Spinal cord (tissue), 10 donors: ENCODE measurements at places on chromosomes 4 and X. TPM values are rescaled to one million over a fixed set of nuclear protein-coding genes. Genes with fewer than 3 reads are reported as not detected.

Gene ZCCHC18
- total RNA-seq, result 7.8 TPM

Gene TXK
- 0.72 TPM for total RNA-seq

Gene XAGE1A
- total RNA-seq, result not detected

DNA sequence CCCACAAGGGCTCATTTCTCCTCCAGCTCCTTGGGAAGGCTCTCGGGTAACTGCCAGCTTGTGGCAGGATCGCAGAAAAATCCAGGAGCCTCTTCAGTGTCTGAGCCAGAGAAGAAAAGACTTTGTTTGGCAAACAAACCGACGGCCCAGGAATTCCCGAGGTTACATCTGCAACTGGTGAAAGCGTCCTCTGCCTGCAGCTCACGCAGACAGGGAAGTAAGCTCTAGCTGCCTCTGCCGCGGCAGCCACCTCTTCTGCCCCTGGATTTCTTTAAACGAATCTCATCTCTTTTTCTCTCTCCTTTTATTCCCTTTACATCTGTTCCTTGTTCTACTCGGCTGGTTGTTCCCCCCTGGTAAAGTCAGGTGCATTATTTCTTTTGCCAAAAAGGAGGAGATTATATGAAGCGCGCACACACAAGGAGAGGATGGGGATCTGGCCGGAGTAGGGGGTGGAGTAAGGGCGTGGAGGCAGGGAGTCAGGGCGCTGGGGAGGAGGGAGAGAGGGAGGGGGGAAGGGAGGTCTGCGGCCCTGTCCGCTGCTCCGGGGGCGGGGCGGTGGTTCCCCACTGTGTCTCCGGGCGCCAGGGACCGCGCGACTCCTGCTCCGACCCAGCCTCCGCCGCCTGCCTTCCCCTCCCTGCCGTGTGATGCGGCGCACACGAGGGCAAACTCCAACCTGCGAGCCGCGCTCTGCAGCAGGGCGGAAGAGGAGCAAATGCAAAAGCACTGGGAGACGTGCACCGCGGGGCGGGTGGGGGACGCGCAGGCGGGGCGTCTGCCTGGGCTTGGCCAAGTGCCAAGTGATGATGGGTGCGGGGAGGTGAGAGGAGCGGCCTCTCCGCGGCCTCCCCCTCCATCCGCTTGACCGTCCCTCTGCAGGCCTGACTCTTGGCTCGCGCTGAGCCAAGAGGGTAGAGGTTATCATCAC, at the start of gene DCHS2:
Gene DCHS2, minus strand, starts transcription at position 459 of the 931 bp plus-strand sequence. Its CDS starts 444 bp downstream, at position 15.
- peaks cover 34% of the 10 kb centered on the region for H3K4me1 ChIP-seq
- no peaks in the 10 kb centered on the region for H3K36me3 ChIP-seq
- H3K27ac ChIP-seq, result peak within 1 kb of the TSS; percentile 25
- peak; percentile 79 for DNase-seq
- peak within 1 kb of the TSS; percentile 51 for H3K4me3 ChIP-seq

DNA sequence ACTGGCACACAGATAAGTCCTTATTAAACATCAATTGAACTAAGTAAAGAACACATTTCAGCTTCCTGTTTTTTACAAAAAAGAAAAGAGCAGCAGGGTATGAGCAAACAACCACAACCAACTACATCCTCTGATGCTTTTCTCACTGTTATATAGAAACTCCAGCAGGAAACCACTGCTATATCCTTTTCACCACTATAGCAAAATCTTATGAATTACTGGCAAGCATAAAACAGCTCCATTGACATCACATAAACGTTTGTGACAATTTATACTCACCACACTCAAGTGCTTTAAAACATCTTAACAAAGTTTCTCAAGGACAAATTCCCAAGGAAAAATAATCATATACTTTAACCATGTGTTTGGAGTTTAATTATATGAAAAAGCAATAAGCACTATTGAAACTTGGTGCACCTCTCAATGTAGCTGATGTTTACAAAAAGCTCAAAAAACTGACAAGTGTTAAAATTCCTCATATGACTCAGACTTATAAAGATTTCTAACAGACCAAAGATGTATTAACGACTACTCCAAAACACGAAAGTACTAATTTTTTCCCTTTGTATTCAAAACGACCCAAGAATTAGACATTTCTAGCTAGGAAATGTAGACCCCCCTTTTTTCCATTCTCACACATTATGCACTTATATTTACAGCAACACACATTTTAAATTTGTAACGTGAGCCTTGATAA, 12.9 kb downstream of the GPRIN3 start:
- H3K36me3 ChIP-seq, result no peaks in the 10 kb centered on the region
- H3K4me3 ChIP-seq, result no peak overlapping the region
- no peaks in the 10 kb centered on the region for H3K4me1 ChIP-seq

GRCh38 chr4:79273915-79274314, 51.9 kb downstream of the NAA11 start:
- no peaks in the 10 kb centered on the region for H3K36me3 ChIP-seq
- no peaks in the 10 kb centered on the region for H3K27me3 ChIP-seq
- H3K4me3 ChIP-seq, result no peak overlapping the region
- DNase-seq, result peak; percentile 68
- H3K4me1 ChIP-seq, result no peaks in the 10 kb centered on the region
- no peak overlapping the region for H3K27ac ChIP-seq

DNA sequence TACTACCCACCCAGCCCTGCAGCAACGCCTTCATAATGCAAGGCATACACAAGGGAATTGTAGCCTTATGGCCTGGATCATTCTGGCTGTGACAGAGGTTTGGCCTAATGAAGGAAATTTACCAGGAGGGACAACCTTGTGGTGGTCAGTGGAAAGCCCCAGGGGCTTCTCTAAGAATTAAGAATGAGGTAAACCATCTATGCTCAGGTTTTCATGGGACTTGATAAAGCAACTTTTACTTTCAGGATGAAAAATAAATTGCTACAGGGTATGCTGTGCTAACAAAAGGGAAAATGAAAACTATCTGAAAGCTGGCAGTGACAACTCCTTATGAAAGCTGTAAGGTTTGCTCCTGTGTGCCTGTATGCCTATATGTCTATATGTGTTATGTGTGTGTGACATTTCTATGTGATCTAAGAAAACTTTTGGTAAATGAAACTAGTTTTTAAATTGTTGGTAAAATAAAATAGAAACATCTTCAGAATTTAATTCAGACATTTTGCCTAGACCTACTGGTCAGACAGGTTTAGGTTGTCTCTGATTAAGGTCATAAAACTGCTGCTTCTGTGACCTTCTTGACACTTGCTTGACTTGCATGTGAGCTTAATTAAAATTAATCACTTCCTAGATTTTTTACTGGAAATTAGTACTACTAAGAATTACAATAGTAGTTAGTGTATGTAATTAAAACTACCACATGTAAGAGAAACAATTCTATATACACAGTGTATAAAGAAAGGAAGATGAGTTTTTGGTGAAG, 19.9 kb upstream of the TXK start:
- no peak overlapping the region for H3K4me3 ChIP-seq
- H3K27me3 ChIP-seq, result no peaks in the 10 kb centered on the region
- H3K36me3 ChIP-seq, result no peaks in the 10 kb centered on the region
- no peaks in the 10 kb centered on the region for H3K4me1 ChIP-seq
- H3K27ac ChIP-seq, result no peak overlapping the region

DNA sequence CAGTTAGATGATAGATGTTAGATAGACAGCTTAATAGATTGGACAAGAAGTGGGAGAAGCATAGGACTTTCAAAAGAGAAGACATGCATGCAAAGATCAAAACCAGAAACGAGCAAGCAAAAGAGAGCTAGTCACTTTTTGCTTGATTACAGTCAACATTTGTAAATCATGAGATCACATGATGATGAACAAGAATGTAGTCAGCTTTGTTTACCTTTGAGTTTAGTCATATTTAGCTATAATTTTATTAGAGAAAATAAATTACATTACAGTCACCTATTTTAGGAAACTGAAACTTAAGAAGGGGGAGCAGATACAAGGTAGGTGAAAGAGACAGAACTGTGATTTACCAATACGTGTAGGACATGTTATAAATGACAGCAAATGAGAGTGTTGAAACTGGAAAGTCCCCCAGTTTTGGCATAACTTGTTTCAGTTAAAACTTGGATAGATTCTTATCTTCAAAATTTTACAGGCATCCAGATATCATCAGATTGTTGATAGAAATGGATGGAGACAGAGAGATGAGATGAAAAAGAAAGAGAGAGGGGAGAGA, 1083.1 kb upstream of the PCDH10 start:
- H3K4me1 ChIP-seq, result no peaks in the 10 kb centered on the region
- no peak overlapping the region for H3K27ac ChIP-seq
- no peak overlapping the region for H3K4me3 ChIP-seq
- H3K36me3 ChIP-seq, result peaks cover 3% of the 10 kb centered on the region

- no peaks in the 10 kb centered on the region for H3K4me1 ChIP-seq
- no peaks in the 10 kb centered on the region for H3K36me3 ChIP-seq
- H3K27me3 ChIP-seq, result no peaks in the 10 kb centered on the region
- no peak overlapping the region for H3K4me3 ChIP-seq
- no peak overlapping the region for H3K27ac ChIP-seq
- DNase-seq, result no peak
These were observed 66.1 kb downstream of the POLA1 start for GRCh38 chrX:24759786-24760185.

DNA sequence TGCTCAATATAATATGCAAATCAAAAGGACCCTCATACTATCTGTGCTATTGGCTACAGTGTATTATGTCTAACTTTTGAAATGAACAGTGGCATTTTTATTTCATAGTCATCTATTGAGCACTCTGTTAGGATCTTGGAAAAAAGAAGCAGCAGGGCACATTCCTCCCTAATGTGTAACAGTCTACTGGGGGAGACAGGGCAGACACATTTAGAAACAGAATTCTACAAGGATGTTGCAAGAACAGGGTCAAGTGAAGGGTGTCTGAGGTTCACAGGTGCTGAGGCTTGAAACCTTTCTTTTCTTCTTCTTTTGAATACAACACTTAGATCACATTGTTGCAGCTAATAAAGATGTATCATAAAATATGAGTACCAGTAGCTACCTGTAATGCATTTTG, 129.7 kb upstream of the SLC4A4 start:
- H3K27ac ChIP-seq, result no peak overlapping the region
- H3K27me3 ChIP-seq, result no peaks in the 10 kb centered on the region
- no peaks in the 10 kb centered on the region for H3K36me3 ChIP-seq

GRCh38 chrX:65589304-65589703, 54.7 kb upstream of the LAS1L start:
- no peaks in the 10 kb centered on the region for H3K36me3 ChIP-seq
- H3K27me3 ChIP-seq, result no peaks in the 10 kb centered on the region
- no peak overlapping the region for H3K4me3 ChIP-seq
- no peak overlapping the region for H3K27ac ChIP-seq
- no peak for DNase-seq

GRCh38 chrX:373641-374471, 12.9 kb downstream of the PPP2R3B start:
- H3K4me3 ChIP-seq, result peak overlapping the region; percentile 48
- peaks cover 20% of the 10 kb centered on the region for H3K36me3 ChIP-seq
- DNase-seq, result peak; percentile 35
- peaks cover 35% of the 10 kb centered on the region for H3K27me3 ChIP-seq

- H3K27me3 ChIP-seq, result no peaks in the 10 kb centered on the region
- H3K36me3 ChIP-seq, result no peaks in the 10 kb centered on the region
- H3K4me1 ChIP-seq, result no peaks in the 10 kb centered on the region
These were observed 33.1 kb downstream of the SLC7A11 start for GRCh38 chr4:138209094-138209493.

- H3K4me3 ChIP-seq, result no peak overlapping the region
- no peak overlapping the region for H3K27ac ChIP-seq
- H3K27me3 ChIP-seq, result no peaks in the 10 kb centered on the region
- peaks cover 17% of the 10 kb centered on the region for H3K4me1 ChIP-seq
- peak; percentile 34 for DNase-seq
These were observed 76.0 kb downstream of the NAT8L start for GRCh38 chr4:2135083-2135482.

- H3K4me1 ChIP-seq, result no peaks in the 10 kb centered on the region
- H3K27me3 ChIP-seq, result no peaks in the 10 kb centered on the region
- DNase-seq, result no peak
- H3K4me3 ChIP-seq, result no peak overlapping the region
- H3K27ac ChIP-seq, result no peak overlapping the region
These were observed 33.8 kb upstream of the GPR174 start for GRCh38 chrX:79110731-79111130.

DNA sequence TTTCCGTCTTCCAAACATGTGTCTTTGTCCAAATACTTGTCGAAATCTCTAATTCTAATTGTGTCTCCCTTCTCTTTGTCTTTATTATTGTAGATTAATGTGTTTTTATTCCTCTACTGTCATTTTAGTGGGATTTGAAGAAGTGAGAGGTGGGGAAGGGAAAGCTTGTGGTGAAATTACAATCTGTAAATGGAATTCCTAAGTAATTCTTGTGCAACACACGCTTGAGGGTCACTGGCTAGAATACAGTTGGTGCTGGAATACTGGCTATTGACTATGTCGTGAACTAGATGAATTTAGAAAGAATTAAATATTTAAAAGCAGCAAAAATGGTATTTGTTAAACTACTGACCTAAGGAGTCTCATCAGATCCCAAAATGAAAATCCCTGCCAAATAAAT, 10.7 kb upstream of the FNIP2 start:
- no peaks in the 10 kb centered on the region for H3K27me3 ChIP-seq
- no peaks in the 10 kb centered on the region for H3K36me3 ChIP-seq
- no peaks in the 10 kb centered on the region for H3K4me1 ChIP-seq
- no peak for DNase-seq

- H3K27ac ChIP-seq, result no peak overlapping the region
- H3K4me1 ChIP-seq, result no peaks in the 10 kb centered on the region
- no peaks in the 10 kb centered on the region for H3K27me3 ChIP-seq
These were observed 28.5 kb downstream of the TBCK start for GRCh38 chr4:106287353-106287969.

DNA sequence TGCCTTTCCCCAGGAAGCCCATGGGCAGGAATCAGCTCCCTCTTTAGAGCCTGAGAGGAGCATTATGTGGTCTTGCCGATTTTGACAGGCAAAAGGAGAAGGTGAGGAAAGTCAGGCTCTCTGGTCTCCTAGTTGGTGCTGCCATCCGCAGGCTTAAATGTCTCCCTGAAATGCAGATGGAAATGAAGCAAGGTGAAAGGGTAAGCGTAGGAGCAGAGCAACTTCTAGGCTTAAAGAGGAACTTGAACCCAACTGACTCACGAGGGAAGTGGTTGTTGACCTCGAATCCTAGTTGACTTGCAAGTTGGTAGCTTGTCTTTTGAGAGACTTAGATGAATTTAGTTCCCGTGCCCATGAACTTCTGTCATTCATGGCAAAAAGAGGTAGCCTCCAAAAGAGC, 205.9 kb downstream of the PTTG2 start:
- DNase-seq, result no peak
- H3K36me3 ChIP-seq, result no peaks in the 10 kb centered on the region
- no peaks in the 10 kb centered on the region for H3K27me3 ChIP-seq
- H3K27ac ChIP-seq, result no peak overlapping the region
- H3K4me1 ChIP-seq, result peaks cover 7% of the 10 kb centered on the region
